ENCODE measurements at places on chromosomes 6 and 20.

- DNase-seq, result no peak
Measured at GRCh38 chr20:63101781-63102720, 95.3 kb upstream of the BHLHE23 start.

DNA sequence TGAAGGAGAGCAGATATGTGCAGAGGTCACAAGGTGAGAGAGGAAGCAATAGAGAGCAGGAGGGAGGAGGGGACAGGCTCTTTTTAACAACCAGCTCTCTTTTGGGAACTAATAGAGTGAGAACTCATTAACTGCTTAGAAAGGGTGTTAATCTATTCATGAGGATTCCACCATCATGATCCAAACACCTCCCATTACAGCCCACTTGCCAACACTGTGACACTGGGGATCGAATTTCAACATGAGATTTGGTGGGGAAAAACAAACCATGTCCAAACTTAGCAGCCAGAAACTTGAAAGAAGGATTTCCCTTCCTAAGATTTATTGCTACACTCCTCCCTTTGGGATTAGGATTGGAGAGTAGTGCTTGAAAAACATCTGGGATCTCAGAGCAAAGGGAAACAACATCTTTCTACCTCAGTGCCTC is 135.5 kb upstream of the PLCB4 start:
- DNase-seq, result no peak

GRCh38 chr6:36851149-36851614 is 11.9 kb upstream of the CPNE5 start:
- DNase-seq, result no peak

- DNase-seq, result no peak
Measured at GRCh38 chr6:41683523-41684310, 45.4 kb downstream of the MDFI start.

DNA sequence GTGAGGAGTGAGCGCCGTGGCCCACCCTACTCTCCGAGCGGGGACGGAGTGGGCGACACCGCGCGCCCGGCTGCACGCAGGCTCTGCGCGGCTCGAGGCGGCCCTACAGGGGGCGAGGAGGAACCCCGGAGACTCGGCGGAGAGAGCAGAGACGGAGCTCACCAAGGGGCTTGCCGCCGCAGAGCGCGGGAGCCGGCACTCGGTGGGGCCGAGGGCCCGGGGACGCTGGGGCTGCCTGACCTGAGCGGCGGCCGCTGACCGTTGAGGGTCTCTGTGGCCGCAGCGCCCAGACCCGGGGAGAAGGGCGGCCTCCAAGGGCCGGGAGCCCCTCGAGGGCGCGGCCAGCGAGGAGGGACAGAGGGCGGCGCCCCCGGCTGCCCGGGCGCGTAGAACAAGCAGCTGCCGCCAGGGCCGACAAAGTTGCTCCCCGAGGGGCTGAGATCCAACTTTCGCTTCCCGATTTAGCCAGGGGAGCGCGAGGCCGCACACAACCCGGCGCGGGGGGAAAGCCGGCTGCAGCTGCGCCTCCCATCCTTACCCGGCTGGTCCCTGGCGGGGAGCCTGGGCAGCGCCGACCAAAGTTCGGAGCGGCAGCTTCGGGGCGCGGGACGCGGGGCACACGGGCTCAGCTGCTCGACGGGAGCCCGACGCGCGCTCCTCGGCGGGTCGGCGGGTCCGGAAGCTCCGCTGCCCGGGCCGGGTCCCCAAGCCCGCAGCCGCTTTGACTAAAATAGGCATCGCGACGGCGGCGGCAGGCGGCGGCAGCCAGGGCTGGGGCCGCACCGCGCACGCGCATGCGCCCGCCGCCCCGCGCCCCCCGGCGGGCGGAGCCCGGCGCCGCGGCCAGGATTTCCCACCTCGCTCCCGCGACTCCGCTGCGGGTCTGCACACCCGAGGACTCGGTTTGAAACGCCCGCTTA is 43.1 kb downstream of the POPDC3 start:
- no peak for DNase-seq

DNA sequence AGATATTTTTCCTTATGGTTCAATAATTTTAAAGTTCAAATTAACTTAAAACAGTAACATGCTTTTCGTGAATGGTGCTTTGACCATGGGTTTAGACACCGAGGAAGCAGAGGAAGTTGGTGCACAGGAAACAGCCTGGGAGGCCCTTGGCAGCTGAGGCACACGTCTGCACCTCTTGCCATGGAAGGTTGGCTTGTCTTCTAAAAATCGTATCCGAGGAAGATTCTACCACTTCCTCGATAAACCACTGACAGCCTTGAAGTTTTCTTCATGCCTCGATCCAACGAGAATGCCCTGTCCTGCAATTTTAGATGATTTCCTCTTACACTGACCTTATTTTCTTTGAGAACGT is 12.2 kb downstream of the DLL1 start:
- DNase-seq, result no peak
